MCF 10A (cell line): ENCODE measurements at places on chromosomes 11 and 22. TPM values are rescaled to one million over a fixed set of nuclear protein-coding genes. Genes with fewer than 3 reads are reported as not detected.

DNA sequence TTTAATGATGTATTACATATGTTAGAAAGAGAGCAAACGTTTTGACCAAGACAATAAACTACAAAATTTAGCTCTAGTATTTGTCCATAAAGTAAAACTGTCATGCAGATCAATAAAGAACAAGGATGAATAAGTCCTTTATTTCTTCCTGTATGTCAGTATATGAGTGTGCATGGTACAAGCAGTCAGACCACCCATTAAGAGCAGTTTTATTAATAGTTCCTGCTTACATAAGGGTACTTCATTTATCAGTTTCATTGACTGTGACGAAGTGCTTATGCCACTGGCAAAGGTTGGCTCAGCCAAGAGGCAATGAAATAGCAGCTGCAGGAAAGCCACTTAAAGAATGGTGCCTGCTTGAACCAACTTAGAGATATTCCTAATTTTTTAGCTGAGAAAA, 913.0 kb upstream of the CNTN5 start:
- no peak overlapping the region for H3K27ac ChIP-seq
- DNase-seq: no peak
- H3K27me3 ChIP-seq: peaks cover 45% of the 10 kb centered on the region

DNA sequence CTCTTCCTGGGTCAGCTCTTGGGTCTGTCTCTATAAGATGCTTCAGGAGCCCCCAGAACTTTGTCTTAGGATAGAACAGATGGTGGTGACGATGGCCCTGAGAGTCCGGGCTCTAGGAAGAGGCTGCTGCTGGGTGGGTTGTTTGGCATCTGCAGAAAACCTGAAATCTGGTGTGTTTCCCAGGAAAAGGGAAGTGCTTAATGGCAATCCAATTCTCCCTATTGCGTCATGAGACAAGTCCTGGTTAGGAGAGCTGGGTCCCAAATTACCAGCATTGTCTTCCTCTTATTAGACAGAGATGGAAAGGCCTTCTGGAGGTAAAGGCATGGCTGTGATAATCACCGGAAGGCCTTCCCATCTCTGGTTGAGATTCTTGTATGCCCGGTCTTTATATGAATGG, 48.9 kb upstream of the GRAMD1B start:
- no peaks in the 10 kb centered on the region for H3K36me3 ChIP-seq
- H3K4me1 ChIP-seq: no peaks in the 10 kb centered on the region
- H3K4me3 ChIP-seq: no peak overlapping the region
- peaks cover 47% of the 10 kb centered on the region for H3K27me3 ChIP-seq

GRCh38 chr22:17575681-17576080, 12.4 kb downstream of the SLC25A18 start:
- peaks cover 23% of the 10 kb centered on the region for H3K4me1 ChIP-seq
- H3K27me3 ChIP-seq: no peaks in the 10 kb centered on the region
- no peaks in the 10 kb centered on the region for H3K36me3 ChIP-seq
- H3K27ac ChIP-seq: peak overlapping the region; percentile 94

DNA sequence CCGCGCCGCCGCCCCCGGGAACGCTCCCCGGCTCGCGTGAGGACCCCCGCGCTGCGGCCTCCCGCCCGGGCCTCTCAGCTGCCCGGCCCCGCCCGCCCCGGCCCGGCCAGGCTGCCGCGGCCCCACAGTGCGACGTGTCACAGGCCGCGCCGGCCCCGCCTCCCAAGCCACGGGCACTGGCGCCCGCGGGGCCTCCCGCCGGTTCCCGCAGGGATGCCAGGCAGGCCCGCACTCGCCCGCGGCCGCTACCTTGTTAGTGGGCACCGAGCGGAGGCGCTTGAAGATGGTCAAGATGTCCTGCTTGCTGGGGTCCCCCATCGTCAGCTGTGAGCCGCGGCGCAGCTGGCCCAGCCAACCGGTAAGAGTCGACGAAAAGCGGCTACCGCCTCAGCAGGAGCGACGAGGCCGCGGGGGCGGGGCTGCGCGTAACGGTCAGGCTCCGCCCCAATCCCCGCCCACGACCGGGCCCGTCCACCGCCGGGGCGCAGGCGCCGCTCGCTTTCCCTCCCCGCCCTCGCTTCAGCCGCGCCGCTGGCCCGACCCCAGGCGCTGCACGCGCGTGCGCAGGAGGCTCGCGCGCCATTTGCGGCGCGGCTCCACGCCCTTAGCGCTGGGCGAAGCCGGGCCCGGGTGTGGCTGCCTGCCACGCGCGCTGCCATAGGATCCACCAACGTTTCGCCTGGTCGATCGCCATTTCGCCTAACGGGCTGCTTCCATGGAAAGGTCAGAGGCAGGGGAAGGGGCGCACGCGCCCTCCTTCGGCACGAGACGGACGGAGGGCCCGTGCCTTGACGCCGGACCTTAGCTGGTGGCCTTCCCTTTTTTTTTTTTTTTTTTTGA, at the start of gene ARFGAP3:
ARFGAP3 (minus strand) TSS at position 409 of the 840 bp plus-strand sequence; CDS start at position 318, 91 bp downstream.
- DNase-seq: peak; percentile 86
- peak within 1 kb of the TSS; percentile 71 for H3K27ac ChIP-seq
- H3K27me3 ChIP-seq: no peaks in the 10 kb centered on the region

GRCh38 chr22:26476705-26477340, 6.8 kb downstream of the HPS4 start:
- no peak for DNase-seq
- H3K36me3 ChIP-seq: peaks cover 56% of the 10 kb centered on the region
- no peak overlapping the region for H3K27ac ChIP-seq

DNA sequence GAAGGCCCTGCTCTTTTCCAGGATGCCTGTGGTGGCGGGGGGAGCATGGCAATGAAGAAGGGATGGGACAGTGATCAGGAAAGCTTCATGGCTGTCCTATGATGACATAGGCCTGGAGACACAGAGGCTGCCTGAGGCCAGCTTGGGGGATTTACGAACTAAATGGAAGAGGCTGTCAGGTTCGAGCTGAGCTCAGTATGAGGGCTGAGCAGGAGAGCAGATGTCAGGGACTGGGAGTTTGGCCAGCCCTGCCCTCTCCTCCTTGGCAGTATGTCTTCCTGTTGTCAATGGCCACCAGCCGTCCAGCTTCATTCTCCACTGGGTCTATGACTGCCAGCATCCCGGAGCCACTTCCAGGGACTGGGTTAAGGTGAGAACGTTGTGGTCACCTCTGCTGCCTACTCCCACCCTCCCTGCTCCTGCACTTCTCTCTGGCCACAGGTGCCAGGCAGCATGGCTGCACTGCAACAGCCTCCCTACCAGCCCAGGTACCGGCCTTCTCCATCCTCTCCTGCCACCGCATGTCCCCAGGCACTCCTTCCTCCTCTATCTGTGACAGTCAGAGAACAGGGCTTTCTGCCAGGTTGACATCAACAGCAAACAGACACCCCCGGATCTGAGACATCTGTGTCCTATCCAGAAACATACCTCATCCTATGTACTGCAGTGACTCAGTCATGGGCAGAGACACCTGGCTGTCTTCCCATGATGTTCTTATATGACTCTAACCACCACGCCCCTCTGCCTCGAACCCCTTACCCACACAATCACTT, 75.1 kb downstream of the KIRREL3 start:
- no peaks in the 10 kb centered on the region for H3K36me3 ChIP-seq
- no peaks in the 10 kb centered on the region for H3K4me1 ChIP-seq
- no peaks in the 10 kb centered on the region for H3K27me3 ChIP-seq
- no peak overlapping the region for H3K27ac ChIP-seq
- peak; percentile 5 for DNase-seq

- H3K36me3 ChIP-seq: no peaks in the 10 kb centered on the region
- no peak overlapping the region for H3K27ac ChIP-seq
- DNase-seq: no peak
- H3K4me3 ChIP-seq: no peak overlapping the region
- peaks cover 39% of the 10 kb centered on the region for H3K27me3 ChIP-seq
- no peaks in the 10 kb centered on the region for H3K4me1 ChIP-seq
These were observed 16.6 kb downstream of the USH1C start for GRCh38 chr11:17527628-17527995.

- no peaks in the 10 kb centered on the region for H3K27me3 ChIP-seq
- no peaks in the 10 kb centered on the region for H3K36me3 ChIP-seq
- H3K27ac ChIP-seq: no peak overlapping the region
- H3K4me1 ChIP-seq: no peaks in the 10 kb centered on the region
- H3K4me3 ChIP-seq: no peak overlapping the region
- DNase-seq: no peak
These were observed 36.1 kb downstream of the MMP20 start for GRCh38 chr11:102589047-102589459.

GRCh38 chr22:50281957-50282356, 11.8 kb upstream of the MAPK11 start:
- H3K36me3 ChIP-seq: peaks cover 86% of the 10 kb centered on the region
- no peak overlapping the region for H3K27ac ChIP-seq
- H3K27me3 ChIP-seq: no peaks in the 10 kb centered on the region
- H3K4me1 ChIP-seq: peaks cover 4% of the 10 kb centered on the region
- H3K4me3 ChIP-seq: peak overlapping the region; percentile 44

DNA sequence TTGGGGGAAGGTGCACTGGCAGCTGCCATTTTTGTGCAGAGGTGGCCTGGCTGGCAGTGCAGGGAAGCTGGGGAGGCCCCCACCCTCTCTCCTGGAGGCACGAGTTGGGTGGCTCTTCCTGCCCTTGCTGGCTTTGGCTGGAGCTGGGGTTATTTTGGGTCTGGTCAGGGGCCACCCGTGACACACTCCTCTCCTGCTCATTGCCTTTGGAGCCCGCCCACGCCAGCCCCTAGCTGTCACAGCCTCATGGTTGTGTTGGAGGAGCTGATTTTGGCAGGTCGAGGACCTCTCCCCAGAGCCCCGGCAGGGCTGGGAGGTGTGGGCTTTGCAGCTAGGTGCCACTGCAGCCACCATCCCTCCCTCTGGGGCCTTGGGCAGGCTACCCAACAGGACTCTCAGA, 21.5 kb downstream of the FBLN1 start:
- H3K27ac ChIP-seq: peak overlapping the region; percentile 60
- no peak for DNase-seq
- H3K4me3 ChIP-seq: no peak overlapping the region
- peaks cover 40% of the 10 kb centered on the region for H3K36me3 ChIP-seq
- peaks cover 10% of the 10 kb centered on the region for H3K4me1 ChIP-seq

- H3K36me3 ChIP-seq: no peaks in the 10 kb centered on the region
- H3K4me1 ChIP-seq: no peaks in the 10 kb centered on the region
- no peak overlapping the region for H3K4me3 ChIP-seq
- H3K27me3 ChIP-seq: no peaks in the 10 kb centered on the region
- no peak overlapping the region for H3K27ac ChIP-seq
These were observed 45.2 kb upstream of the LIPT2 start for GRCh38 chr11:74538680-74539079.

- H3K27me3 ChIP-seq: no peaks in the 10 kb centered on the region
- peak within 1 kb of the TSS; percentile 73 for H3K4me3 ChIP-seq
- no peak within 1 kb of the TSS for H3K27ac ChIP-seq
- DNase-seq: peak; percentile 61
These were observed at the start of gene TENM4 for GRCh38 chr11:79440571-79441460. TSS of gene TENM4 (minus strand) at chr11:79441030. CDS start at chr11:79069944, 371,086 bp downstream.

DNA sequence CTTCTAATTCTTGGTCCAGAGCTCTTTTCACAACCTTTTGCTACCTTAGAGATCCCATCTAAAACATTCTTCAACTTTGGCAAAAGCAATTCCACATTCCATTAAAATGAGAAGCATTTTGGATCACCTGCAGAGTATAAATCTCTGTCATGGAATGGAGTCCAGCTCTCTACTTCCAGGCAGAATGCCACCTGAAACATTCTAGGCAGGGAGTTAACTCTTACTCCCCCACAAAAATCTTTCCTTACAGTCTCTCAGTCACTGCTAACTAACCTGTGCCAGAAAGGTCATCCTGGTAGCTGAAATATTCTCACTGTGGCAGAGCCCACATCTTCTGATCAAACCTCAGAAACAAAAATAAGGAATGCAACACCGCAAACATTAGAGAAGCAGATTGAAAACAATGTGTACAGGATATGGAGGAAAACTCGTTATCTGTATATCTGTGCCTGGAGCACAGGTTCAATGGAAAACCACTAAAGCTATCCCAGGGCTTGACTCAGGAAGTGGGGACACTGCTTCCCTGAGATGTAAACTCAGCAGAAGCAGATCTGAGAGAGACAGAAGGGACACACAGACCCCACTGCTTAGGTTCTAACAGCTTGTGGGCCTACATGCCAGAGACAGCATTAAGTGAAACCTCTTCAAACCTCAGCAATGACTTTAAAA, 78.9 kb downstream of the KCNC1 start:
- no peak overlapping the region for H3K27ac ChIP-seq
- no peak overlapping the region for H3K4me3 ChIP-seq
- H3K4me1 ChIP-seq: peaks cover 15% of the 10 kb centered on the region
- peak; percentile 48 for DNase-seq

DNA sequence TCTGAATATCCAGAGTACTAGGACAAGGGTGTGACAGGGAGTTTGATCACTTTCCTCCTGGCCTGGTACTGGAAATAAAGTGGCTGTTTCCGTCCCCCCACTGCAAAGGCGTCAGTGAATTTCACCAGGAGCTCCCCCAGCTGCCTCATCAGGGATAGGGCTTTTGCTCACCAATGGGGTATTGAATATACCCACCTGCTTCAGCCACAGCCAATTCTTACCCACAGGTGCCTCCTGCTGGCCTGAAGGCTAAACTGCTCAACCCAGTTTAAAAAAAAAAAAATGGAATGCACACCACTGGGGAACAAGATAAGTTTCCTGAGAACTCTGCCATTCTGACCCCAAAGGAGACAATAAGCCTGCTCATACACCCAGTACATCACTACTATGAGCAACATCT, 65.3 kb upstream of the MS4A8 start:
- H3K36me3 ChIP-seq: no peaks in the 10 kb centered on the region
- H3K27me3 ChIP-seq: peaks cover 26% of the 10 kb centered on the region
- no peaks in the 10 kb centered on the region for H3K4me1 ChIP-seq
- H3K4me3 ChIP-seq: no peak overlapping the region

GRCh38 chr11:2265396-2265795, 5.0 kb downstream of the ASCL2 start:
- no peak for DNase-seq
- no peak overlapping the region for H3K4me3 ChIP-seq
- H3K27me3 ChIP-seq: no peaks in the 10 kb centered on the region
- H3K36me3 ChIP-seq: no peaks in the 10 kb centered on the region

DNA sequence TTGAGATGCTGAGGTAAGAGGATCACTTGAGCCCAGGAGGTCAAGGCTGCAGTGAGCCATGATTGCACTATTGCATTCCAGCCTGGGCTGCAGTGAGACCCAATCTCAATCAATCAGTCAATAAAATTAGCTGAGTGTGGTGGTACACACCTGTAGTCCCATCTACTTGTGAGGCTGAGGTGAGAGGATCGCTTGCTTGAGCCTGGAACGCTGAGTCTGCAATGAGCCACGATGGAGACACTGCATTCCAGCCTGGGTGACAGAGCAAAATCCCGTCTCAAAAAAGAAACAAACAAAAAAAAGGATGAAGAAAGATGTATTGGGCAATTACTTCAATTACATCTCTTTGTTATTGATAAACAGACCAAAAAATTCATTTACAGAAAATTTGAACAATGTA, 54.5 kb downstream of the MED15 start:
- no peak overlapping the region for H3K4me3 ChIP-seq
- no peak for DNase-seq
- no peaks in the 10 kb centered on the region for H3K27me3 ChIP-seq
- peaks cover 12% of the 10 kb centered on the region for H3K4me1 ChIP-seq

KLHDC7B gene
- 0.98 and 4.1 TPM in 2 replicates for total RNA-seq

TSPAN18 gene
- total RNA-seq: 0.47 and 0.77 TPM in 2 replicates

SLC25A18 gene
- 0.15 and 0.35 TPM in 2 replicates for total RNA-seq

TOLLIP gene
- 58.5 and 58.8 TPM in 2 replicates for total RNA-seq

MAP6 gene
- total RNA-seq: not detected in 2 replicates

MPZL2 gene
- total RNA-seq: 7.0 and 13.7 TPM in 2 replicates

DTX4 gene
- 3.4 and 4.2 TPM in 2 replicates for total RNA-seq

OVOL1 gene
- total RNA-seq: not detected in 2 replicates
